ACHN (cell line): ENCODE measurements at places on chromosomes 16 and 17.

GRCh38 chr16:80931801-80932707 lies 74.6 kb downstream of the CMC2 start:
- peak; percentile 60 for DNase-seq

GRCh38 chr16:84319146-84319760 lies 24.6 kb downstream of the WFDC1 start:
- no peak for DNase-seq

DNA sequence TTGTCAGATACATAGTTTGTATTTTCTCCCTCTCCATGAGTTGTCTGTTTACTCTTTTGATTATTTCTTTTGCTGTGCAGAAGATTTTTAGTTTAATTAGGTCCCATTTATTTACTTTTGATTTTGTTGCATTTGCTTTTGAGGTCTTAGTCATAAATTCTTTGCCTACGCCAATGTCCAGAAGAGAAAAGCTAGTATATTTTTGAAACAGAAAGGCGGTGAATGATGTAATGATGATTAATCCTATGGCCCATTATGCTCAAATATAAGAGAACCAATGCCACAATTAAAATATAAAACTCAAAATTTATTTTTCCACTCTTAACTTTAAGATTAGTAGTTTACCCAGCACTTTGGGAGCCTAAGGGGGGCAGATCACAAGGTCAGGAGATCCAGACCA lies 59.8 kb upstream of the SMIM36 start:
- no peak for DNase-seq

GRCh38 chr17:50482110-50482509 lies 3.5 kb downstream of the RSAD1 start:
- DNase-seq = no peak

DNA sequence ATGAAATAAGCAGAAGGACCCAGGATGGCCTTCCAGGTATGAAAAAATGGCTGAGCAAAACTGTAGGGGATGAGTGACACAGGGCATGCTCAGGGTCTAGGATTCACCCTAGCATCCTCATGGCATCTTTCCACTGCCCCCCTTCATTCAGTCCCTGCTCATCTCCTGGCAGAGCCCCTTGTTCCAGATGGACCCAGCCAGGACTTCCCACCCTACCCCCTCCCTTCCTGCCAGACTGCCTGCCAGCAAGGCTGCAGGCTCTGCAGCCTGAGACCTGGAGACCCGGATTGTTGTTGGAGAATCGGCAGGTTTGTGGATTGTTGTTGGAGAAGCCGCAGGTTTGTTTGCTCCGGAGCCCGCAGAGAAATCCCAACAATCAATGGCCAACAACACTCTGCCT lies 6.6 kb downstream of the SEZ6 start:
- no peak for DNase-seq

GRCh38 chr17:44971776-44972483 lies 3.8 kb upstream of the C1QL1 start:
- peak; percentile 76 for DNase-seq

DNA sequence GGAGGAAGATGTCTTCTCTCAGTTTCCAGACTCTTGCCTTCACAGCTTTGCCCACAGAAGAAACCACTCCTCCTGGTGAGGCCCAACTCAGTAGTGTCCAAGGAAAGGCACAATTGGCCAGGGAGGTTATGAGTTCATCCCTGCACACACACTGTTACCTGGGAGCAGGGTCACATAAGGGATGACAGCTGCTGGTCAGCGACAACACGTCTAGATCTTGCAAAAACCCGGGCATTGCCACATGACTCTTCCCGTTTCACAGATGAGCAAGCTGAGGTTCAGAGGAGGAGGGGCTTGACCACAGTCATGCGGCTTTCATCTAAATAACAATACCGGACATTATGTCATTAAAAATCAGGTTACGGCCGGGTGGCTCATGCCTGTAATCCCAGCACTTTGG lies 186.0 kb downstream of the COPRS start:
- no peak for DNase-seq

DNA sequence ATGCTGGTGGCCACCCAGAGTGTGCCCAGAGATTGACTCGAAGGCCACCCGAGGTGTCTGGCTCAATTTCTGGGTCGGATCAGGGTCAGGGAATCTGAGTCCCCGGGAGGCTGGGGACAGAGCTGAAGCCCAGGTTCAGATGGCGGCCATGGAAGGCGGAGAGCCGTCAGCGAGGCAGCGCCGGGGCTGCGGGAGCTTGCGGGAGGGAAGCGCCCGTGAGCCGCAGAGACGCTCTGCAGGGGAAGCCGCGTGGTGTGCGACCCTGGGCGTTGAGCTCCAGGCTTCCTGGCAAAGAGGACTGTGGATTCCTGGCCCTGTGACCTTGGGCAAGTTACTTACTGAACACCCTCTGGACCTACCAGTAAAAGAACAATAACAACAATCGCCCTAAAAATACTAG lies 518 bp upstream of the SPATA22 start:
- DNase-seq = no peak

- no peak for DNase-seq
Observed at GRCh38 chr17:70677783-70678647, 508.7 kb downstream of the KCNJ2 start.
